ENCODE measurements at places on chromosomes 7 and 10.
A peak's percentile ranks its signal among the peaks of the same experiment; 100 is the strongest.

- no peak for DNase-seq
Observed at GRCh38 chr10:12699258-12699700, 302.2 kb downstream of the CCDC3 start.

- peak; percentile 92 for DNase-seq
Observed at GRCh38 chr10:77392851-77393250, 244.8 kb downstream of the KCNMA1 start.

DNA sequence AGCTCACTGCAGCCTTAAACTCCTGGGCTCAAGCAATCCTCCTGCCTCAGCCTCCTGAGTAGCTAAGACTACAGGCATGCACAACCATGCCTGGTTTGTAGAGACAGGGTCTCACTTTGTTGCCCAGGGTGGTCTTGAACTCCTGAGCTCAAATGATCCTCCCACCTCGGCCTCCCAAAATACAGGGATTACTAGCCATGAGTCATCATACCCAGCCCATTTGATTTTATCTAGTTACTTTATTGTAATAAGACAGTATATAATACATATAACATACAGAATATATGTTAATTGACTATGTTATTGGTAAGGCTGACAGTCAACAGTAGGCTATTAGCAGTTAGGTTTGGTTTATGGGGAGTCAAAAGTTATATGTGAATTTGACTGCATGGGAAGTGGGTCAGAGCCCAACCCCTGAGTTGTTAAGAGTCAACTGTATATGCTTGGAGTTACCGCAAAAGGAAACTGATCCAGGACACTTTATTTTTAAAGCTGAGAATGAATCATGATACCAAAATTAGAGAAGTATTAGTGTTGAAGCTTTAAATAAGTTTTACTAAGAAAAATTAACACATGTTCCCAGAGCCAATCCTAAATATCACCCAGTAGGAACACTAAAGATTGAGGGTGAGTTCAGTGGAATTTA, 20.7 kb upstream of the KMT2E start:
- no peak for DNase-seq

DNA sequence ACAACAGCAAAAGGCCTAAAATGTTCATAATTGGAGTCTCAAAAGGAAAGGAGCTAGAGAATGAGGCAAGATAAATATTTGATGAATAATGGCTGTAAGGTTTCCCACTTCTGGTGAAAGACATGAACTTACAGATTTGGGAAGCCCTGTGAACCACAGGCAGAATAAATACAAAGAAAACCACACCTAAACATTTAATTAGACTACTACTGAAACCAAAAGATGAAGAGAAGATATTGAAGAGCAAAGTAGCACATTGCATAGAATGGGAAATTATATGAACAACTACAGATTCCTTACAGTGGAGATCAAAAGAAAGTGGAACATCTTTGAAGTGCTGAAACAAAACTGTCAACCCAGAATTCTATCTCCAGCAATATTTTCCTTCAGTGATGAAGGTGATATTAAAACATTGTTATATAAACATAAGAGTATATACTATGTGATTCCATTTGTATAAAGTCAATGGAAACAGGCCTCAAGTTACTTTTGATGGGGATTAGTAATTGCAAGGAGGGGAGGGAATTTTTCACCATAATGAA, 191.3 kb upstream of the KAT6B start:
- no peak for DNase-seq

DNA sequence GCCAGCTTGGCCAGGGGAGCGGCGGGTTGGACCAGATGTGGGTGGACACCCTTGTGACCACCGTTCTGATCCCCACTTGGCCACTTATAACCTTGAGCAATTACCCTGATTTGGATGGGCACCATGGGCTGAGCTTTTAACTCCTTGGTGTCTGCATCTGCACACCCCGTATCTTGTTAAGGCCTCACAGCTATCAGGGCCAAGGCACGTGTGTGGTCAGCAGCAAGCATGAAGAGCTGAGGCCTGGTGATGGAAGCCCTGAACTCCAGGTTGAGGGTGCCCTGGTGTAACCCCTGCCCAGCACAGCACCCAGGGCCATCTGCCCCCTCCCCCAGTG, 89.2 kb downstream of the ZMIZ1 start:
- DNase-seq, result no peak

- no peak for DNase-seq
Observed at GRCh38 chr7:50455658-50456057, 5.5 kb upstream of the FIGNL1 start.

- DNase-seq, result no peak
Observed at GRCh38 chr10:21810582-21811244, 192.8 kb downstream of the DNAJC1 start.
